ENCODE measurements at places on chromosomes 2 and 18.

DNA sequence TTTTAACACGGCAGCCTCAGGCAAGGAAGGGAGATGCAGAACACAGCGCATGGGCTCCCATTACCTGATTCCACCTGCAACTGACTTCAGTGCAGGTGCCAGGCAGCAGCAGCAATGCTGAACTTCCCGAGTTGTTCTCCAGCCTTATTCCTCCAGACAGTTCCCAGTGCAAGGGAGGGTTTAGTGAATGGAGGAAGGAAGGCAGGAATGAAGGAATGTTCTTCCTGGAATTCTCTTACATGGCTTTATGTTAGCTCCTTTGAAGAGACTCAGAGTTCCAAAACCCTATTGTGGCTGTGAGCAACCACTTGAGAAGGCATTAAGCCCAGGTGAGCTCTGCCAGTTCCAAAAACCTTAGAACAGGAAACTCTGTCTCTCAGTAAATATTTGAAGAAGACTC is 45.5 kb downstream of the SERPINB7 start:
- no peak for DNase-seq

- DNase-seq = no peak
Observed at GRCh38 chr2:128750328-128751165, 431.9 kb upstream of the HS6ST1 start.

DNA sequence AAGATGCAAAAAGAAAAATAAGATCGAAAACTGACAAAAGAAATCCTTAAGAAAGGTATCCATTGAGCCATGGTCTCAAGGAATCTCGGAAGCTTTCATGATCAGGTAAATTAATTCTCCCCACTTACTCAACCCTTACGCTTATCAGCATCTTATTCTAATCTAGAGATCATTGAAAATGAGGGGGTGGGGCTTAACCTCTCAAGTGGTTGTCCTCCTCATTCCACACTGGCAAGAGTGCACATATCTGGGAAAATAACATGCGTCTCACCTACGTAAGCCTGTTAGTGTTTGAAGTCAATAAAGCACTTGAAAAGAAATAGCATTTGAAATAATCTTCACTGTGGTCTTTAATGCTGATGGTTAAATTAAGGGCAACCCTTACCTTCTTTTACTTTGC is 82.5 kb upstream of the NEUROD1 start:
- no peak for DNase-seq

DNA sequence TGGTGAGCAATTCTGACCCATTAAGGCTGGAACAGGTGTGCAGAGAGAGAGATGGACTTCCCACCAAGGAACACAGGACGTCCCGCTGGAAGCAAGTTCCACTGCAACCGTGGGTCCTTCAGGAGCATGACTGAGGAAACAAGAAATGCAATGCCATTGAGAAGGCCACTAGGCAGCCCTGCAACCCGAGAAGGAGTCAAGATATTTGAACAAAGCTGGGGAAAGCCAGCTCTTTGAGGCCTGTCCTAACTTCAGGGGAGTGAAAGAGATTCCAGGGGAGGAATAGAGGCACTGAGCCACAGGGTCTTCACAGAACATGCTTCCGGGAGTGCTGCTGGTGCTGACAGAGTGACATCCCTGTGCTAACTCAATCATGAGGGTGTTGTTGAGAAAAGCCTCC is 153.8 kb upstream of the ZNF236 start:
- no peak for DNase-seq

- DNase-seq = no peak
Observed at GRCh38 chr2:101386599-101387150, 628 bp downstream of the CREG2 start.

- no peak for DNase-seq
Observed at GRCh38 chr2:8821276-8822217, 15.9 kb downstream of the KIDINS220 start.

DNA sequence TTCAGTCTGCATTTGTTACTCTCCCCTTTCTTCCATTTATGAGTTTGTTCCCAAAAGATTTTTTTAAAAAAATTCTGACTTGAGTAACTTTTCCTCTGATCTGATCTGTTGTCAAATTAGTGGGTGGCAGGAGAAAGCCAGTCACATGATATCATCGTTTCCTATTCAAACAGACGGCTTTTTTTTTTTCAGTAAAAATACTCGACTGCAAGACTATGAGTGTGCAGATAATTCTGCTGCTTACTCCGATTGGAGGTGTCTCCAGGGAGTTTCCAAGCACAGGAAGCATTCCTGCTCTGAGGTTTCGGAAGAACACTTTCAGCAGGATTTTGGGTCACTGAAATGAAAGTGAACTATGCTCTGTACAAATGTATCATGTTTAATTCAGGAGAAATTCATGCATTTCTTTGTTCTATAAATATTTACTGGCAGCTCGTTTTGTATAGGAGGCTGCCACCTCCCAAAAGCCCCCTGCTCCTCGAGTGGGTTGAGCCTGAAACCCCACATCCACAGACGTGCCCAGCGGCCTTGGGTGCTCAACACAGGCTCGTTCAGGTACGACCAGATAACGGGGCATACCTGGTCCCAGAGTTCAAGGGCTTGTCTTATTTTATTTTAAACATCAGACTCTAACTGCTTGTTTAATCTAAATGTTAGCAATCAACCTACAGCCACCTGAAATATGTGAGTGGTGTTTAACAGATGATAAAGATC is 126.9 kb upstream of the ZNF516 start:
- DNase-seq = peak; percentile 18

GRCh38 chr2:210199854-210200253 is 25.4 kb downstream of the ACADL start:
- peak; percentile 26 for DNase-seq

DNA sequence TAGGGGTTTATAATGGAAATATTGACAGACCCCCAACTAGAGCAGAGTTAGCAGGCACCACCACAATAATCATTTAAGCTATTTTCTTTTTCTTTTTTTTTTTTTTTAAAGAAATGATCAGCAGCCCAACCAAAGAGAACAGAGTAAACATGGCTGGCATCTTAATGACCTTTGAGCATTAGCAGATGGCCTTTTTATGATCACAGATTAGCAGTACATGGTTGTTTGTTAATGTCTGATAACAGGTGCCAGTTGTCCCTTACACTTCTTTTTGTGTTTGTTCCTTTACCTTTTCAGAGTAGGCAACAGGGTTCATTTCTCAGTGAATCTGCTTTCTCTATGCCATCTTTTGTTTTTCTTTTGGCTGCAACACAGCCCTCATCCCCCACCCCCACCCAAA is 747.0 kb downstream of the BCL11A start:
- no peak for DNase-seq

GRCh38 chr18:3722649-3723433 is 272.9 kb downstream of the TGIF1 start:
- DNase-seq = no peak

DNA sequence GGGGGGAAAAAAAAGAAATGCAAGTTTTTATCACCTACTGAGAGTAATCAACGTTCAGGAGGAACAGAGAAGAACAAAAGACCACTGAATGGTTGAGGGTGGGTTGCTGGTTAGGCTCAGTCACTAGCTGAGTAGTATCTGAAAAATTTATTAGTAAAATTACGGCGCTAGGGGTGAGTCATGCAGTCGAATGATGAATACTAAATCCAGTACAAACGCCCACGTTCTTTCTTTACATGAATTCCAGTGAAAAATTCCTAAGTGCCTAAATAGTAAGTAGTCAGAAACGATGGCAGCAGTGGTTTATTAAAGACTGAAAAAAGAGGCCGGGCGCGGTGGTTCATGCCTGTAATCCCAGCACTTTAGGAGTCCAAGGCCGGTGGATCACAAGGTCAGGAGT is 52.0 kb downstream of the TEKT4 start:
- no peak for DNase-seq

GRCh38 chr2:101401906-101402305 is 14.6 kb upstream of the CREG2 start:
- DNase-seq = no peak
